Stimulated activated CD4-positive, alpha-beta T cell treated with anti-CD3 and anti-CD28 coated beads, TNF-alpha, amount 100 ng/mL, for 1 hour (primary cell): ENCODE measurements at places on chromosomes 4 and X.

DNA sequence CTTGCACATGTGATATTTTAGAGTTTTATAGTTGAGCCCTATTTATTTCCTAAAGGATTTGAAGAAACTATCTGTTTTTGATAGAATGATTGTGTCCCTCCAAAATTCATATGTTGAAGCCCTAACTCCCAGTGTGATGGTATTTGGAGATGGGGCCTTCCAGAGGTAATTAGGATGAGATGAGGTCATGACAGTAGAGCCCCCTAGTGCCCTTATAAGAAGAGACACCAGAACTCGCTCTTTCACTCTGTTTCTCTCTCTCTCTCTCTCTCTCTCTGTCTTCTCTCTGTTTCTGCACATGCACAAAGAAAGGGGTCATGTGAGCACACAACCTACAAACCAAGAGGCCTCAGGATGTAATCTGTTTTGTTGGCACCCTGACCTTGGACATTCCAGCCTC is 921.9 kb upstream of the DIAPH2 start:
- DNase-seq: no peak

DNA sequence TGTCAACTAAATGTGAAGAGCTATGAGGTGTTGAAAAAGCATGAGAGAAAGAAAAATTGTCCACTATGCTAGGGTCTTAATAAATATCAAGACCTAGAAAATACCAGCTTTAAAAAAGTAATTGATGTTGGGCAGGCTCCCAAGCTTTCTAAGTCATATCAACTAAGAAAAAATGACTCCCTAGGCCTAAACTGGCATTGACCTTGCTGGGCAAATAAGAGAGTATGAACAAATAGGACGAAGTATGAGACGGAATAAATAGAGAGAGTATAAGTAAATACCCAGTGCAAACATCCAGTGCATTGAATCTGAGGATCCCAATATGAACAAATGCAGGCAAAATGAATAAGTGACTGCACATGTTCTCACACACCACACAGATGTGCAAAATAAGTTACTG is 3.2 kb downstream of the KDR start:
- no peak for DNase-seq

DNA sequence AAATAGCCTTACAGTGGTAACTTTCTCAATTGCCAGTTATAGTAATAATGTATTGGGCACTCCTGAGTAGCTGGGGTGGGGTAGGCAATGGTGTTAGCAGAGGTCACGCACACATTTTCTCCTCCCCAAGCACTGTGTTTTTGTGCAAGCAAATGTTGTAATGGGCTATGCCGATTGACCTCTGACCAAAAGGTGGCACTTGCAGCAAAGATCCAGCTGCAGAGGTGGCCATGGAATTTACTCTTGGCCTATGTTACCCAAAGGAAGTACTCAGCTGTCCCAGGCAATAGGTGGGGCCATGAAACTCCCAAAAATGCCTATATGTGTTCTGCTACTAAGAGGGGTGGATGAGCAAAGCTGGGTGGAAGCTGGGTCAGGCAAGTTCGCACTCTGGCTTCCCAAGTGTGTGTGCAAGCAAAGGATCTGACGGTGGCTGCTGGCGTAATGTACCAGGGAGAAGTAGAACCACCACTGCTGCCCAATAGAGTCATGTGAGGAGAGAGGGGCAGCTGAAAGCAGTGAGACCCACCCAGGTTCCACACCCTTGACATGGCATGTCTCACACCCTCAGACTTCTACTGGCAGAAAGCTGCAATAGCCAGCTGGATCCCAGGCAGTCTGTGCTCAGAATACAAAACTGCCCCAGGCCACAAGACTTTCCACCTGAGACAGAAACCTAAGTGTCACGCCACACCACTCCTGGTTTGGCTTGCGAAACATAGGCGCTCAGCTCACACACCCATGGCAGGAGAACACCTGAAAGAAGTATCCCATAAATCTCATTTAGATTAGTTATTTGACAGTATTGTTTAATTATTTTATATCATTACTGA is 353.3 kb upstream of the EMCN start:
- DNase-seq: no peak

DNA sequence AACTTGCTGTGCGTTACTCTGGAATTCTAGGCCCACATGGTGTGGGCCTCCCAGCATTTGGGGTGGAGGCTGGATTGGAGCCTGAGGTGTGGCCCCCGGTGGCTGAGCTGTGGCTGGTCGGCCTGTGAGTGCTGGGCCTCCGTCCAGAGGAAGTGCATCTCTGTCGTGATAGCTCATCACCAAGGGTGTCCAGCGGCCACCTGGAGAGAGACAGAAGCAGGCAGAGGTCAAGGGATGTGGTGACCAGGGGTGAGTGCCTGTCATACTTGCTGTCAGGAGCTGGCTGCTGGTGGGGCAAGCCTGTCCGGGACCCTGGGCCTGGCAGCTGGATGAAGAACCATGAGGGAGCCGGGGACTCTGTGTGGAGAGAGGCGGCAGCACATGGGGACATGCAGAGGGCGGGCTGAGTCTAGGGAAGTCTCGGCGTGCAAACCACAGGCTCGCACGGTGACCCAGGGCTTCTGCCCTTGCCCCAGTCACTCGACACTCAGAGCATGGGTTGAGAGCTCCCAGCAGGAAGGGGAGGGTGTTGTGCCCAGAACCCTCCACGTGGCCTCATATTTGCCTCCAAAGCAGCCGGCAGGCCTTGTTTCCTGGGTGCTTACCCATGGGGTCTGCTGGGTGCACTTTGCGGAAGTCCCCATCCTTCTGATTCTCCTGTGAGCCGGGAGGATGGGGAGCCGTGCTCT is 6.2 kb downstream of the SORCS2 start:
- no peak for DNase-seq

DNA sequence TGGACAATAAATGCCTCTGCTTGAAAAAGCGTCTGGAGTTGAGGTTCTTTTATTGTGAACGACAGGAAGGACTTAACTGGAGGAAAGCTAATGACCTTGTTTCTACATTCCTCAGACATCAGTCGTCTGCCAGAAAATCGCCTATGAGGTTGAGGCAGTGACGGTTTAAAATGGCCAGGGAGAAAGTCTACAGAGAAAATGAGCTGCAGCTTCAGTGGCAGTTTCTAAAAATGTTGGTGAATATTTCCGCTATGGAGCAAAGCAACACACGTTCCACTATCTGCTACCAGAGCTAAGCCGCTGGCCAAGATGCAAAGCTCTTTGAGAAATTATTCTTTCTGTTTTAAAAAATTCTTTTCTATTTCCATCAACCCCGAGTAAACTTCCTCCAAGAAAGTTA is 116.9 kb upstream of the GALNT7 start:
- DNase-seq: no peak

GRCh38 chr4:145681956-145682355 is 2.0 kb downstream of the C4orf51 start:
- DNase-seq: no peak

- DNase-seq: no peak
Observed at GRCh38 chr4:60216752-60217151, 983.4 kb upstream of the ADGRL3 start.

GRCh38 chr4:26473893-26474292 is 16.4 kb downstream of the CCKAR start:
- DNase-seq: no peak

GRCh38 chr4:42341518-42342026 is 55.7 kb upstream of the SHISA3 start:
- DNase-seq: no peak

DNA sequence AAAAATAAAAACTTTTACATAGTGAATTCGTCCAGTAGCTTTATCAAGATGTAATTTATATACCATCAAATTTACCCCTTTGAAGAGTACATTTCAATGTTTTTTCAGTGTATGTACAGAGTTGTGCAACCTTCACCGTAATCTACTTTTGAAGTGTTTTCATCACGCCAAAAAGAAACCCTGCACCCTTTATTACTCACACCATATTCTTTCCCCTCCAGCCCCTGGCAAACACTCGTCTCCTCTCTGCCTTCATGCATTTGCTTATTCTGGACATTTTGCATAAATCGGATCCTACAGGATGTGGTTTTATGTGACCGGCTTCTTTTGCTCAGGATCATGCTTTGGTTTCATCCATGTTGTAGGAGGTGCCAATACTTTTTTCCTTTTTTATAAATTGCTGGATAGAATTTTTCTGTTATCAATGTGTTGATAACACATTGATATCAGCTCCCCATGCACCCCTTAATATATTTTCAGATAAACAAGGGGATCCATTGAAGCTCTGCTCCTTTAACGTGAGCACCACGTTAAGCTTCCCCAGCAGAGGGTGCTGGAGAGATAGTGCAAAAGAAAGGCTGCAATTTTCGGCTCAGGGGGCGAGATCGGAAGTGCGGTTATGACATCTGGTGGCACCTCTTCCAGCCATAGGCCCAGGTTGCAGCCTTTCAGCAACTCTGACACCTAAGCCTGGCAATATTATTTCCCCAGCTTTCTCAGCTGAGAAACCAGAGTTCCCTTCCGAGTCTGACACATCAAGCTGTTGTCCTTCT is 100.1 kb upstream of the VCX3B start:
- no peak for DNase-seq

DNA sequence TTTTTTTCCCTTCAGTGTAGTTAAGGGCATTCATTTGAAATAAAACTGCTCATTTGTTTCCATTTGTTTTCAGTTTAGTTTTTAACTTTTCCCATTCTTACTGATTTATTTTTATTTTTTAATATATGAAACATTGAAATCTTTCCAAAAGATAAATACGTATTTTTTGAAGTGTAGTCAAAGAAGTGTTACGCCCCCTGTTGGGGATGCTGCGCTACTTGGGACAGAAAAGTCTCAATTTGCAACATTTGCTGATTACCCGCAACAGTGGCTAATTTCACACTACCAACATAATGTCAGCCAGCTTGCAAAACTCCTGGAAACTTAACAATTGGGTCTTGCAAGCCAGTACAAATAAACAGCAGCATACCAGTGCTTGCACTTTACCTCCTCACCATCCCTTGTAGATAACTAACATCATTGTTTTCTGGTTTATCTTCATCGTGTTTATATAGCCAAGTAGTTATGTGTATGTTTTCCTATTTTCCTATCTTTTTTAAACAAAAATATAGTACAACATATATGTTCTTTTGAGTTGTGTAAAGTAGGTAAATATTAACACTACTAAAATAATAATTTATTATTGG is 158.6 kb downstream of the STPG2 start:
- no peak for DNase-seq

DNA sequence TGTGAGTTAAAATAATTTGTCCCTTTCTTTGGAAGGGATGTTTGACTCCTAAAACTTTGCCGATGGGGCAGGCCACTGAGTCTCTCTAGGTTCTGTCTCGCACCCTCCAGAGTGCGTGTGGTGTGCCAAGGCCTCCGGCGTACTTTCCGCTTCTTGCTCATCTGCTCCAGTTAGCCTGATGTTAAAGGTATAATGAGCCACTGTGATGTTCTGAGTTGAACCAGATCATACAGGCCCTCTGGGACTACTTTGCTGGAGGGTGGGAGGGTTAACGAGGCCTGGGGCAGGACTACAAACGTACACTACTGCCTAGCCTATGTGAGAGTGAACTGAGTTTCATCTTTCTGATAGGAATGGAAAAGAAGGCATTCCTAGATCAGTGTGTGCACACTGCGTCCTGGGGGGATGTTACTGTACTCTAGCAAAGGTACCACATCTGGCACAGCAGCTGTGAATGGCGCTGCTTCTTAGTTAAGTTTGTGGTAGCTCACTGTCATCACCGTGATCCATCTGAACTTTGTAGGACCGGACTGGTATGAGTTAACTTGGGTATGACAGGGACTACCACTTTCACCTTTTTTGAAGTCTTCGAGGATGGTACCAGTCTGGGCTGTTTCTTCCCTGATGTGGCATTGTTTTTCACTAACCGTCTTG is 60.2 kb downstream of the RGS12 start:
- no peak for DNase-seq

DNA sequence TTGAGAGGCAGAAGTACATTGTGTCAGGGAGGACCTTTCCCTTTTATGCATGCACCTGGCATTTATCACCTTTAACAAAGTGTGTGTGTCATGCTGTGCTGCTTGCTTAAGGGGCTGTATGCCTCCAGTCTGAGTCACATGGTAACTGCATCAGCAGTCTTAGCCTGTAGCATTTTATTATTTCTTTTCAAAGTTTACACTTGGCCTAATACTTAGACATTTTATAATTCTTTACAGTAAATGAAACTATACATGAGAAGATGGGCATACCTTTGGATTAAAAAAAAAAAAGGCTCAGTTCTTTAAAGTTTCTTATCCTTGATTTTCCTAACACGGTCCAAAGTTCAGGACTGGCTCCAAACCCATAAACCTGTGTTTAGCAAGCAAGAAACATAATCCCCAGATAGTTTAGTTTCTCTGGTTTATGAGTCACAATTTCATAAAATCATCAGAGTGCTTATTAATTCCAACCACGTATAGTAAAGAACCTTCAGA is 14.6 kb downstream of the NPNT start:
- no peak for DNase-seq

GRCh38 chr4:53522334-53522733 is 69.0 kb downstream of the LNX1 start:
- no peak for DNase-seq

DNA sequence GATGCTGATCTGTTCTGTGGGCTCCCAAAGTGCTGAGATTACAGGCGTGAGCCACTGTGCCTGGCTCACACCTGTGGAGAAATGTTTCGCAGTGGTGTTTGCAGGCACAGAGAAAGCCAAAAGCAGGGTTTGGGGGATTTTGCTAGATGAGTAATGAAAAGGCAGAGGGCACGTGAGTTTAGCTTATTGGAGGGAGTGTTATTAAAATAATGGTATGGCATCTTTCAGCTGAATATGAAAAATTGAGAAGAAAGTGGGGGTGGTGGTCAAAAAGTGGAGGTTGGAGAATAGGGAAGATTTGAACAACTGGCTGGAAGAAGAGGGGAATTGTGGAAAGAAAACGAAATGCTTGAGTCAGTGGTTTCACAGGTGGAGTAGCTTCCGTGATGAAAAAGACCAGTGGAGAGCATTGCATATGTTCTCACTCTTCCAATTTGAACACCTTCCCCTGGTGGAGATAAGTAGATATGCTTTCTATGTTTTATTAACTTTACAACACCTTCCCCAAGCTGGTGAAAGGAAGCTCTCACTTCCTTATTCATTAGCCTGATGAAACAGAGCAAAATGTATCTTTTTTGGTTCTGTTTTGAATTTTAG is 1.1 kb upstream of the CHST7 start:
- DNase-seq: no peak

DNA sequence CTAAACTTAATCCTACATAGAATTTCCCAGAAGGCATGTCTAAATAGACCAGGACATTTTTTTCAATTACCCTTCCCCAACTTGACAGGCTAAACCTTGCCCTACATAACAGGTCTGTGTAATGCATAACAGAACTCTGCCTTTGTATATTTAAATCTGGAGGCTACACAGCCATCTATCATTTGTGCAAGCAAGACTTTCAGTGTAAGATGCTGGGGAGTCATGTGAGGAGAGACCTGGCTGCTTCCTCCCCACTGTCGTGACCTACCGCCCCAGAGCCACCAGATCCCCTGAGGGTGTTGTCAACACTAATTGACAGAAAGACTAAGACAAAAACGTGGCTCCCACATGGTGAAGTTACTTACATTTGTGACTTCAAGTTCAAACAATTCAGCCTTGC is 342.2 kb downstream of the PPARGC1A start:
- DNase-seq: no peak

GRCh38 chrX:129649268-129650182 is 5.2 kb downstream of the APLN start:
- no peak for DNase-seq
